ENCODE measurements at places on chromosomes 5 and 9.

- DNase-seq: no peak
Observed at GRCh38 chr9:137294091-137294680, 7.9 kb downstream of the NRARP start.

DNA sequence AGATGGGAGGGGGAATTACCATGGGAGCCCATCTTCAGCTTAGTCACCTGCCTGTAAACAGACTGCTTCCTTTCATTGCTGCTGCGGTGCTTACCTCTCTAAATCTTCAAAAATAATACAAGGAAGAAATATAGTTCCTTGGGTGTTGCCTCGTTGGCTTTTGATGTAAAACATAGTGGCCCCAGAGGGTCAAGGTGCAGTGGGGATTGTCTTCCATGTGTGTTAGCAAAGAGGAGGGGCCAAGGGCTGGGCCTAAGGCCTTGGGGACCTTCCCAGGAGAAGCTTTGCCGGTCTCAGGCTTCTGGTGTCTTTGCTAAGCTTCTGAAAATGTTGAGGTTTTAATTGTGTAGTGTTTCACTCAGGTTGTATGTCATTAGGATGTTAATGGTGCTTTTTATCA, 90.0 kb downstream of the PDE8B start:
- no peak for DNase-seq

DNA sequence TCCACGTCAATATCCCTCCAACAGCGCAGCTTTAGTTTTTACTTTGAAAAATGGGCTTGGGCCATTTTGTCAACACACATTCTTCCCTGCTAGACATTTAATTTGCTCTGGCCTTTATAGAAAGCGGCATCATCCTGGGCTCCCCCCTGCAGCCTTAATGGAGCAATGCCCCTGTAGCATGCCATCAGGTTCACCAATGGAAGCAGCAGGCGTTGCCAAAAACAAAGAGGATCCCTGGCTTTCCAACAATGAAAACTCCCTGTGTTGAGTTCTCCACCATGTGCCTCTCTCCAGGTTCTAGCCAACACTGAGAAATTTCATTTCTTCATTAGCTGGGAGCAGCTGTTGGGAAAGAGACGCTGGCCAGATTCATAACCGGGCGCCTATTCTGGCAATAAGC, 139.5 kb downstream of the ZNF622 start:
- no peak for DNase-seq

DNA sequence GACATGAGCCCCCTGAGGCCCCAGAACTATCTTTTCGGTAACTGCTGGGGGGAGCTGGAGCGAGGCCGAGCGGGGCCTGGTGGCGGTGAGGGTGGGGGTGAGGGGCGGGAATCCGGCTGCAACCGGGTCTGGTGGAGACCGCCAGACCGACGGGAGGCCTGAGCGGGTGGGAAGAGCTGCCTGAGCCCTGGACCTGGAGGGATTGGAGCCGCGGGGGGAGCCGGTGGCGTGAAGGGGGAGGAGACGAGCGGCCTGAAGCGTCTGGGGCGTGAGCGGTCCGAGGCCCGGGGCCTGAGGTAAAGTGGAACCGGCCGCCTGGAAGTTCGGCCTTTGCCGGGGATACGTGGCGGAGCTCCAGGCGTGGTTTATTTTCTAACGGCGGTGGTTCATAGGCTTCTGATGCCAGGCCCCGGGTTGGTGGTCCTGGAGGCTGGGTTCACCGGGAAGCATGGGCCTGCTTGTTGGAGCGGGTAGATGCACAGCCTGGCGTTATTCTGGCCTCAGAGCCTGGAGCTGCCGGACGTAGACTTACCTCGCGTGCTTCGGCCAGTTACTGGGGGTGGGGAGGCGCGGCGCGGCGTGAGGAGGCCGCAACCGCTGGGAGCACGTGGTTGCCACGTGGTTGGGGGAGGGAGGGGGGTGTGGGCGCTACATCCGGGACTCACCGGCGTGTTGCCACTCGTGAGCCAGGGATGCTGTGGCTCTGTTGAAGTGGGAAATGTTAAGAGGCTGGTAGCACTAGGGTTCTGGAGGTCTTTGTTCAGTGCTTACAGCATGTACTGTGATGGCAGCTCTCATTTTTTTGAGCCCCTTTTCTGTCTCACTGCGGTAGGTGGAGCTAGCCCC, 544 bp downstream of the NPM1 start:
- DNase-seq: peak; percentile 83

DNA sequence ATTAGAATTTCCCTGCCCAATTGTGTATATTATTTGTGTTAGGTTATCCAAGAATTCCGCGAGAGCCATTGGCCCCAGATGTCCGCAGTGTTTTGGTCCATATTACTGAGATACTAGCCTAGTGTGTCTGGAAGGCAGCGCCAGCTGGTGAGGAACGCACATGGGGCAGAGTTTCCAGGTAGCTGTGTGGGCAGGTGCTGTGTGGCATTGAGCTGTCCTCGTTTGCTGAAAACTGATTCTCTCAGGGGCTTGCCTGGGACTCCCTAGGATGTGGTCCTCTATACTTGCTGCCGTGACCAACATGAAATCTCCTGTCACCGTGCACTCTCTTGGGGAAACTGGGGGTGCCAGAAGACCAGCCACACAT, 288.7 kb downstream of the FANCC start:
- no peak for DNase-seq
